Hepatocyte (in vitro differentiated cells): ENCODE measurements at places on chromosomes 13 and 19. TPM values are rescaled to one million over a fixed set of nuclear protein-coding genes. Genes with fewer than 3 reads are reported as not detected.

- DNase-seq = no peak
These were observed 213.7 kb downstream of the RFC3 start for GRCh38 chr13:34031610-34032009.

Gene ALG5
- 66.2 and 69.9 TPM in 2 replicates for total RNA-seq

Gene CYP2F1
- total RNA-seq = not detected in 2 replicates

Gene SLC7A9
- 9.6 and 11.9 TPM in 2 replicates for total RNA-seq

Gene CHST8
- 0.07 and 0.36 TPM in 2 replicates for total RNA-seq

GRCh38 chr13:27403727-27404385, 20.6 kb upstream of the GTF3A start:
- DNase-seq = peak; percentile 35

- no peak for DNase-seq
These were observed 159.6 kb downstream of the GGACT start for GRCh38 chr13:100428986-100429385.

GRCh38 chr13:106656186-106656585, 88.2 kb upstream of the ARGLU1 start:
- no peak for DNase-seq

Gene PSG2
- not detected in 2 replicates for total RNA-seq

GRCh38 chr13:19362946-19363510, 181.4 kb upstream of the TUBA3C start:
- no peak for DNase-seq

Gene KLK5
- total RNA-seq = not detected in 2 replicates

Gene MAP2K2
- 133 and 135 TPM in 2 replicates for total RNA-seq

DNA sequence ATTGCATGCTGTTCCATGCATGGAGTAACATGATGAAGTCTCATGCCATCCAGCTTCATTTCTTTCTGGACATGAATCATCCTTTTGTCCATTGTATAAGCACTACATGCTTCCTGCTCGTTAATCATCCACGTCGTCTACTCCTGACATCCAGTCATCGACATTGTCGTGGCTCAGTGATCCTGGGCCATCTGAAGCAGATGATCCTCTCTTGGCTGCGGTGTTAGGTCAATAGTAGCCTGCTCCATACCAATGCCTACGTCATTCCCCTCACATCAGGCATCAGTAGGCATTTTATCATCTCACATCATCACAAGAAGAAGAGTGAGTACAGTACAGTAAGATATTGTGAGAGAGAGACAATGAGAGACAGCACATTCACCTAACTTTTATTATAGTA, 7.9 kb upstream of the MYO16 start:
- DNase-seq = no peak

DNA sequence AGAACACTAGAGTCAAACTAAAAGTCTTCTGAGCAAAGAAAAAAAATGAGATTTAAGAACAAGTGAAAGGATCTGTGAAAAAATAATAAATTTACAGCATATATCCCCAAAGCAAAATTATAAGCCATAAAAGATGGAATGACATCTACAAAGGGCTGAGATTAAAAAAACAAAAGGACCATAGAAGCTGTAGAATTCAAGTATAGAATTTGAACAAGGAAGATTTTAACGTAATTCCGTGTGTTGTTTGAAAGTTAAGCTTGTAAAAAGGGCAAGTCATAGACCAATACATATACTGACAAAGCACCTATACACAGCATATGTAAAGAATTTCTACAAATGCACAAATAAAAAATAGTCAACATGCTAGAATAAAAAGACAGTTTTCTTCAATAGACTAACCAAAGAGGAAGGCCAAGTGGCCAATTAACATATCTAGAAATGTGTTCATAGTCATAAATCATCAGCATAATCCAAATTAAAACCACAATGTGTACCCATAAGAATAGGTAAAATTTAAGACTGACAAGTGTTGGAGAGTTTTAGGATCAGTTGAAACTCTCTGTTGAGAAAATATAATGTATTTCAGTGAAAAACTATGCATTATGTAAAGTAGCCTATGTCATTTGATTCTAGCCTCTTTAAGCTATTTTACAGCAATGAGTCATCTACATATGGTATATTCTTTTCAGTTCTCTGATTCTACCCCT, 674.9 kb downstream of the OLFM4 start:
- no peak for DNase-seq

Gene PSG7
- not detected in 2 replicates for total RNA-seq

DNA sequence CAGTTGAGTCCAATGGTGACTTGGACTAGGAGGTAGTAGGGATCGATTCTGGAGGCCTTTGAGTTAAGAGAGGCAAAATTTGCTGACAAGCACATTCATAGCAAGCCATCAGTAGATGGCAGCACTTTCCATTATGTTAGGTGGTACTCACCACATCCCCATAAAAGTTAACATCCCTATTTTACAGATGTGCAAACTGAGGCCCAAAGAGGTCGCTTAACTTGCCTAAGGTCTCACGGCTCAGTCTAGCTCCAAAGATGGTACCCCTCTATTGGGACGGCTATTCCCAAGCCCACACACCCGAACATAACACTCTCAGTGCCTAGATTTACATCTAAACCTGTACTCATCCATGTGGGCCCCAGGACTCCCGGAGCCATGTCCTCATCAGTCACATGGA, 21.5 kb upstream of the FOSB start:
- DNase-seq = peak; percentile 41

- DNase-seq = no peak
These were observed 532.4 kb upstream of the NBEA start for GRCh38 chr13:34409496-34410182.

- no peak for DNase-seq
These were observed 342.0 kb downstream of the TEX29 start for GRCh38 chr13:111662451-111662850.

- no peak for DNase-seq
These were observed 26.3 kb downstream of the STARD13 start for GRCh38 chr13:33259296-33259695.

DNA sequence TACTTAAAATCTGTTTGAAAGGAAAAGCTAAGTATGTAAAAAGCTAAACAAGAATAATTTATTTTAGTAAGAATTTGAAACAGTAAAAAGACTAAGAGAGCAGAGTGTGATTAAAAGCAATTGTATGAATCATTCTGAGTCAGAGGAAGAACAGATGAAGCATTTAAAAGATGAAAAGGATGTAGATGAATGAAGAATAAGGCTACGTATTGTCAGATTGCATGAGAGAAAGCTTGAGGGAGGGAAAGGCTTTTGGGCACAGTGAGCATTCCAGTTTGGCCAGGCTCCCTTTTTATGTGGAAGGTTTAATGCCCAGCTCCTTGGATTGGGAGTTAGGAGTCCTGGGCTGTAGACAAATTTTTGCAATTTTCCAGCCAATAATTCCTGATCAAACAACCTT, 117.7 kb downstream of the FREM2 start:
- no peak for DNase-seq

Gene DENND1C
- total RNA-seq = 0.48 and 1.5 TPM in 2 replicates

Gene APC2
- 0.24 and 1.2 TPM in 2 replicates for total RNA-seq

GRCh38 chr13:25920931-25921330, 130.9 kb downstream of the SHISA2 start:
- DNase-seq = no peak

Gene MEIOSIN
- total RNA-seq = not detected in 2 replicates

GRCh38 chr13:36997716-36998427, 1.3 kb downstream of the ALG5 start:
- DNase-seq = no peak

DNA sequence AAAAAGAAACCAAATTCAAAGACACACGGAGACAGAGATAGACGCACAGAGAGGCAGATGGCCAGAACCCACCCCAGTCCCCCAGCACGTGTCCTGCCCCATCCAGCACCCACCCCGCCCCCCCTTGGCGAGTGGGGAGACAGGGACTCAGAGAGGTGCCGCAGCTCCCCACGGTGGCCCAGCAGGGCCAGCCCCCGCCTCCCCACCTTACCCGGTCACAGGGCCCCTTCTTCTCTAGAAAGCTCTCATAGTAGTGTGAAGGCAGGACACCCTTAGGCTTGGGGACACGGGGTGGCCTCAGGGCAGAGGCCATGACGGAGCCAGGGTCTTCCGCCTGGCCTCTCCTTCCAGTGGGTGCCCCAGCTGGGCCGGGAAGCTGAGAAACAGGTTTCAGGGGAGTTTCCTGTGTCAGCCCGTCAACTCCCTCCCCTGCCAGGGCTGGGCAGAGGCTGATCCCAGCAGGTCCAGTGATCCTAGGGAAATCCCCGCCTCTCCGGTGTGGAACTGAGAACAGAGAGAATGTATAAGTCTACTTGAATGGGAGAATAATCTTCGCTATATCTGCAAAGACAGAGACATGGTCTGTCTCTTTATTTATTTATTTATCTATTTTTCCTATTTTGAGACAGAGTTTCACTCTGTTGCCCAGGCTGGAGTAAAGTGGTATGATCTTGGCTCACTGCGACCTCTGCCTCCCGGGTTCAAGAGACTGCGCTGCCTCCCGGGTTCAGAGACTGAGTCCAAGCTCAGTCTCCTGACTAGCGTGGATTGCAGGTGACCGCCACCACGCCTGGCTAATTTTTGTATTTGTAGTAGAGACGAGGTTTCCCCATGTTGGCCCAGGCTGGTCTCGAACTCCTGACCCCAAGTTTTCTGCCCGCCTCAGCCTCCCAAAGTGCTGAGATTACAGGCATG, at the start of gene STAP2:
Gene STAP2, minus strand, starts transcription at position 387 of the 915 bp plus-strand sequence. Its CDS starts 74 bp downstream, at position 313.
- DNase-seq = peak; percentile 86

Gene ZNF816
- total RNA-seq = 10.7 and 18.5 TPM in 2 replicates

DNA sequence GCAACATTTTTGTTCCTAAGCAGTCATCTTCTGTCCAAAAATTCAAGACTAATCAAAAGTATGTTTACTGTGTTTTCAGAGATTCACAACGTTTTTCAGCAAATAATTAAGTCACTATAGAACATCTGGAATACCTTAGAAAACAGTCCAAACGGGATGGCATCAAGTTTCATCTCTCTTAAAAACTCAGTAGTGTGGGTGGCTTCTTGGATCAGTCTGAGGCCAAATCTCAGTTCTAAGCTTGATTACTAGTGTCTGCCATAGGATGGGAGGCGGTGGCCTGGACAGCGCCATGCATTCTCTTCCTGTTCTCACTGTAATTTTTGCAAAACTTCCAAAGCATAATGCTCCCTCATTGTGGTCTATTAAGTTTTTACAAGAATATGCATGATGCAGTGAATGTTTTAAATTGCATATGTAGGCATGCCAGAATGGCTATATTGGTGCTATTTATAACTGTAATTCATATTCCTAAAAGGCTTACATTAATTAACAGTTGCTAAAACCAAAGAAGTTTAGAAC, 37.1 kb downstream of the ANKRD10 start:
- no peak for DNase-seq

DNA sequence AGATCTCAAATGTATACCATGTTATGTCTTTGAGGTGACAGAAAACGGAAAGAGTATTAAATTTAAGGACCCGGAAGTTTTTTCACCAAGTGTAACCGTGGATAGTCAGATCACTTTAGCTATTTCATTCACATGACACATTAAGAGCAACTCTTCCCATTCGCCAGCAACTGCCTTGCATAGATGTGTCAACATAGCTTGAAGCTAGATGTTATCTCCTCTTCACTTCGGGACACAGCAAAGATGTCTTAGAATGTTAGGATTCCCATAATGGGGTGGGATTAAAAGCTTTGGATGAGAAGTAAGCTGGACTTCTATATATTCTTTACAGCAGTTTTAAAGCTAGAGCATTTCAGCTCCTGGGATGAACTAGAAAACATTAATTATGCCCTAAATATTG, 1135.9 kb upstream of the PCDH20 start:
- DNase-seq = no peak

Gene CD70
- total RNA-seq = not detected in 2 replicates

- DNase-seq = no peak
These were observed 1.7 kb downstream of the RBM26 start for GRCh38 chr13:79404361-79404760.

GRCh38 chr19:45243144-45243732, 2.0 kb downstream of the EXOC3L2 start:
- DNase-seq = no peak

DNA sequence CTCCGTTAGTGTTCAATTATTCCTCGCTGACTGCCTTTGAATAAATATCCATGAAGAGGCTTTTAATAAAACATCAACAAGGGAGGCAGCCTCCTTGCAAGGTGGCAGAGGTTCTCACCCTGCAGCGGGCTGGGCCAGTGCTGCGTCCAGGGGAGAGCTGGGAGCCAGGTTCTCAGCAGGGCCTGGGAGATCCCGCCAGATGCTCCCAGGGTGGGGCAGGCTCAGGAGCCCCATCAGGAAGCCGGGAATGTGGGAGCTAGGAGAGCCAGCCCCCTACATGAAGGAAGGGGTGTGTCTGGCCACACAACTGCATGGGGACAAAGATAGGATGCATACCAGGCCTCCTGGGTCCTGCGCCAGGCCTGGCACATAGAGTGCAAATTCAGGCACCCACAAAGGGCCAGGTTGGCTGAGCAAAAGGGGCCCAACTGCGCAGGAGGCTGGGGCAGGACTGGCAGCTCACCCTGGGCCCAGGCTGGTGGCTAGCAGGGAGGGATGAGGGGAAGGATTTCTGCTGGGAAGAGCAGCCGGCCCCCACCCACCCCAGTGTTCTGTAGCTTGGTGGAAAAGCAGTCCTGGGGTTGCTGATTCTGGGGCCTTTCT, 22.8 kb downstream of the VSTM2B start:
- DNase-seq = no peak

- no peak for DNase-seq
These were observed 2.8 kb upstream of the IFNL2 start for GRCh38 chr19:39265321-39265916.

- DNase-seq = no peak
These were observed 19.0 kb upstream of the ACOD1 start for GRCh38 chr13:76929320-76929719.

- DNase-seq = no peak
These were observed 70.5 kb upstream of the ZNF420 start for GRCh38 chr19:37007587-37008220.

GRCh38 chr13:89726690-89727435, 1620.6 kb upstream of the MIR17HG start:
- no peak for DNase-seq

Gene ZNF492
- total RNA-seq = not detected in 2 replicates

Gene RGCC
- 7.0 and 8.1 TPM in 2 replicates for total RNA-seq

DNA sequence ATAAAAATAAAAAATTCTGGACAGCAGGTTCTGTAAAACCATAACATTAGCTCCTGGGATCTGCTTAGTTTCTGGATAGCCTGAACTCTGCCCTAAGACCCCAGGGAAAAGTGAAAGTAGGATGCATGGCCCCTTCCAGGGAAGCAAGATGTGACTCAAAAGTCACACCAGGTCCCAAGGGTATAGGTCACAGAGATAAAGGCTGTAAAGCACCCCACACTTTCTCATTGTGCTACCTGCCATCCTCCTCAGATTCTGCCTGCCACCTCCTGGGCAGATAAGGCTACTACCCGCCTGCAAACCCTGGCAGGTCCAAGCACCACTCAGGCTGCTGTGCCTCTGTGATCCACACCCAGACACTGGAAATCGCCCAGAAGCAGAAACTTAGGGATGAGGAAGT, 20.6 kb downstream of the FFAR2 start:
- peak; percentile 72 for DNase-seq

Gene CEACAM16
- total RNA-seq = 0.73 TPM in 1 of 2 replicates, not detected in the other

- no peak for DNase-seq
These were observed 11.9 kb downstream of the ZIC5 start for GRCh38 chr13:99959540-99960230.

GRCh38 chr19:1791879-1792278, 20.2 kb downstream of the ATP8B3 start:
- DNase-seq = no peak

- no peak for DNase-seq
These were observed 17.9 kb downstream of the DOT1L start for GRCh38 chr19:2181633-2181997.

Gene SCEL
- 3.3 and 5.4 TPM in 2 replicates for total RNA-seq

GRCh38 chr13:77434289-77434688, 101.2 kb upstream of the SCEL start:
- DNase-seq = no peak
